ENCODE measurements at places on chromosomes 6 and 20. TPM values are rescaled to one million over a fixed set of nuclear protein-coding genes. Genes with fewer than 3 reads are reported as not detected.

GRCh38 chr6:52497652-52498408 lies 77.7 kb downstream of the EFHC1 start:
- DNase-seq, result peak; percentile 62

DNA sequence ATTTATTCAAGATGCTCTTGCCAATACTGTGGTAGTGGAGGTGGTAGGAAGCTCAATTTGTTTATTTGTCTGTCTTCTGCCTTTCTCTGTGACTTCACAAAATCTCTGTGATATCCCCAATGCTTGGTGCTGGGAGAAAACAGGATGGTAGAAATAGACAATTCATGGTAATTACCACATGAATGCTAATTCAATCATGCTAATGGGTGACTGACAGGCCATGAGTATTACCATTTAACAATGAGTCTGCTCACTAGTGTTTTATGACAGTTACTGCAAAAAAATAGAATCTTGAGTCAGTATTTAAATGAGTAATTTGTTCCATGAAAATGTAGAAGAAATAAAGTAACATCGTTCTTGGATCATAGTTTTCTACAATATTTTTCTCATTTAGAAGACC lies 52.3 kb upstream of the FABP7 start:
- no peak for DNase-seq

DNA sequence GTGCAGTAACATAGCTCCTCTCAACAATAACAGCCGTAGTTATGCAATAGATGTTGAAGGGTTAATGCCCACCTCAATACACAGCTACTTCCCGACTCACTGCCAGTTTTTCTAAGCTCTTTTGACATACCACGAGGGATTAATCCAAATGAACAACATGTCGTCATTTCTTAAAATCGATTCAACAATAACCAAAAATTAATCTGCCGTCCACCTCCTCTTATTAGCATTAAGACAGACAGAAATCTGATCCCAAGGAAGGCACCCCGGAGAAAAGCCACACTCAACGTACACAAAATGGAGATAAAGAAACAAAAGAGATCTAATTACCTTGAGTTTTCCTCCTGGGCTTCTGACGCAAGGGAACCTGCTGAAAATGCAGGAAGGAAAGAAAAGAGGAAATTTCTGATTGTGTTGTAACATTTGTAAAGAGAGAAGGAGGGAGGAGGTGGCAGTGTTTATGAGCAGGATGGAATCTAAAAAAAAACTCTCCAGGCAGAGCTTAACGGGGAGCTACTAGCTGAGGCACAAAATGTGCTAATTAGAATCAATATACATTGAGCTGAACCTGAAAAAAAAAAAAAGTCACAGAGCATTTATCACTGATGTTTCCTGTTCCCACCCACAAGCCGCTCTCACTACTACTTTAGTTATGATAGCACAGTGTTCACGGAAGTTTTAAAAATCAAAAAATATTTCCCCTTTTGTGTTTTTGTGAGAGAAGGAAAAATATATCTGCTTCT lies 109.3 kb downstream of the IPCEF1 start:
- no peak for DNase-seq

DNA sequence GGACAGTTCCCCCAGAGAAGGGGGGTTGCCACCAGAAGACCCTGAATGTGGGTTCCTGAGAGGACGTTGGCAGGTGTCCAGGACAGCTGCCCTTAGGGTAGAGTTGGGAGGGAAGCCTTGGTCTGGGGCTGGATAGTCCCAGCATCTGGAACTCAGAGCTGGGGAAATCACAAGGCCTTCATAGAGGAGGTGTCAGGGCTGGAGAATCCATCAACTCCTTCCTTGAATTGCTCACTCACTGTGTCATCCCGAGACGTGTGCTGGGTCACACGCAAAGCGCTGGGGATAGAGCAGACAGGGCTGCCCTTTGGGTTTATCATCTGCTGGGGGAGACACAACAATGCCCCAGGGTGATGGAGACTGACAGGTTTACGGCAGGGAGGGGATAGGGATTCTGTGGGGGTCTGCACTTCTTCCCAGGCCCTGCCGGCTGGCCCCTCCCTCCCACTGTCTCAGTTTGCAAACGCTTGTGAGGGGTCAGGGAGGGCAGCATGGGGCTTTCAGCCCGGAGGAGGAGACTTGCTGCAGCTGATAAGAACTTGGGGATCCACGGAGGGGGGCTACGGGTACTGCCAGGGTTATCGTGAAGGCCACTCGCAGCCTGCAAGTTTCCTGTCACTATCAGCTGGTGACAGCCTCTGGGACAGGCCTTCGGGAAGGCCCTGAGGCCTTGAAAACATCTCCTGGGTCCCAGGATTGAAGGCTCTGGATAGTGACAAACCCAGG lies 18.6 kb downstream of the RBM38 start:
- DNase-seq, result no peak

The TAGAP gene
- not detected for total RNA-seq

GRCh38 chr20:5689463-5689862 lies 60.7 kb upstream of the SHLD1 start:
- no peak for DNase-seq

The VSX1 gene
- total RNA-seq, result not detected

DNA sequence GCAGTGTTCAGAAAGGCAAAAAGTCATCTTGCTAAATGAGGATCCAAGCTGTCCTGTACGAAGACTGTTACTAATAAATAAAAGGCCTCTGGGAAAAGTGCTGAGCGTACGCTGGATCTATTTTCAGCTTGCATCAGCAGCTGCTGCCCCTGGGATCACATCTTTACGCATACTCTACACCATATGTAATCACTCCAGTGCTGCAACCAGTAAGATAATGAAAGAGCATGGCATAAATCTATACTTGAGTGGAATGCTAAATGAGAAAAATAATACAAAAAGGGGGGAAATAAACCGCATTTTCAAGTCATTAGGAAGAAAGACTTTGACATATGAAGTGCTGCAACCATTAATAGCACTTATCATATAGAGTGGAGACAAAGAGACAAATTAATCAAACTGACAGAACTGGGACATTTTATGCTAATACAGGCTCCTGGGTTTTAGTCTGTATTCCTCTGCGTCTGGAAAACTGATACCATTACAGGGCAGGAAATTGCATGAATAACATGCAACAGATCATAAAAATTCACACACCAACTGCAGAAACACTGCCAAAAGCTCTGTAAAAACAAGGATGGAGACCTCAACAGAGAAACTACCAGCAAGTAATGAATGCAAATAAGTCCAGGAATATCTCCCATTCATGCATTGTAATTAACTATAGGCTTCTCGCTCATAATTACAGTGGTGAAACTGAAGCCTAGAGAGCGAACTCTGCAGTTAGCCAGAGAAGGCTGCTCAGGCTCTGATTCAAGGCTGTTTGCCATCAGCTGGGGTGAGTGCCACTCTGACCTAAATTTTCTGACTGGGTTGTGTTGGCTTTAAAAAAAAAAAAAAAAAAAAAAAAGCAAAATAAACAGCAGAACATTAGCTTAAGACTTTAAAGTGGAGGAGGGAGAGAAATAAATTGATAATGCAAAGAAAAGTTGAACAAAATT lies 83.8 kb downstream of the GJA10 start:
- DNase-seq, result no peak

DNA sequence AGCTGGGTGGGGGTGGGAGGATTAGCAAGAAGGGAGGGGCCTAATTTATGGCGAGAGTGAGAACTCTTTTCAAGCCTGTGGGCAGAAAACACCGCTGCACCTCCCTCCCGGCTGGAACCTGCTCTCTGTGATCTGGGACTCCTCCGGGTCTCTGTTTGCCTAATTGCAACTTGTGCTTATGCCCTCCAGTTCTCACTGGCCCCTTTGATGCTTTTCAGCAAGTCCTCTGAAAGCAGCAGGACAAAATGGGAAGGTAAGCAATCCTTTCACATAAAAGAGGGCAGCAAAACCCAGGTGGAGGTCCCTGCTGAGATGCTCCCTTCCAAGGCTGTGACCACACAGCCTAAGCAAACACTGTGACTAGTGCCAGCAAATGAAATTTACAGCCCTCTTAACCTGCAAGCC lies 523.0 kb upstream of the FLRT3 start:
- DNase-seq, result no peak

- DNase-seq, result no peak
These were observed 83.6 kb upstream of the RBM24 start for GRCh38 chr6:17197607-17198006.

- DNase-seq, result no peak
These were observed 13.0 kb downstream of the EFCAB8 start for GRCh38 chr20:32871627-32872160.

The SAMD10 gene
- total RNA-seq, result 0.59 TPM

- DNase-seq, result no peak
These were observed 14.0 kb downstream of the POM121L2 start for GRCh38 chr6:27297857-27298730.

The TFAP2A gene
- 0.36 TPM for total RNA-seq

GRCh38 chr6:30877419-30878262 lies 6.7 kb upstream of the DDR1 start:
- peak; percentile 98 for DNase-seq

The LPA gene
- total RNA-seq, result not detected

- no peak for DNase-seq
These were observed 1.3 kb downstream of the C6orf89 start for GRCh38 chr6:36886950-36887618.

GRCh38 chr6:46794068-46794467 lies 879 bp downstream of the MEP1A start:
- no peak for DNase-seq

The CASS4 gene
- under 0.01 TPM for total RNA-seq

DNA sequence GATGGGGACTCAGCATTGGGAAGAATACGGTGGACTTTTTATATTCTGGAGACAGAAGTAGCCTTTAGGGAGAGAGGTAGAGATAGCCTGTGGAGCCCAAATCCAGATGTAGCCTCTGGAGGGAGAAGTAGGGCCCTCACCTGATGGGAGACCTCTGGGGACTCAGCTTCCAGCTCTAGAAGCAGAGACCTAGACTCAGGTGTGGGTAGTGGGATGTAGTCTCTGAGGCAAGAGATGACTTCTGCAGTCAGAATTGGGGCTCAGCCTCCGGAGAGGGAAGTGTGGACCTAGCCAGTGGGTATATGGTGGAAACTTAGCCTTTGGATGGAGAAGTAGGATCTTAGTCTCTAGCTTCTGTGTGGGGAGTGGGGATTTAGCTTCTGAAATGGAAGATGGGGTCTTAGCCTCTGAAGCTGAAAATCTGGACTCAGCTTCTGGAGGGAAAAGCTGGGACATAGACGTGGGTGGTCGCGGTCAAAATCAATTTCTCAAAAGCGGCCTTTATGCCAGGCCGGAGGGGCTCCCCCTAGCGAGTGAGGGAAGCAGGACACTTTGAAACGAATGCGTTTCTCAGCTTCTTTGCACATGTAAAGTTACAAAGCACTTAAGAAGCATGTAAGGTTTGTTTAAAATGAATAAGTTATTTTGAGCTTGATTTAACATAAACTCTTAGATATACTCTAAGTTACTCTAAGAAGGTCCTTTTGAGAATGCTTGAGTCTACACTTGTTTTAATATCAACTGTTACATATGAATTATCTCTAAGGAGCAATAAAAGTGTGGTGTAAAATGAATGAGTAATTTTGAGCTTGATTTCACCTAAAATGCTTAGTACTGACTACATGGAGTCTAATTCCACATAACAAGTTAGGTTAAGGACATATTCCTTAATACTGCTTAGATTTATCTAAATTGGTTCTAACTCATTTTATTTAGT lies 12.9 kb upstream of the ZNF343 start:
- peak; percentile 47 for DNase-seq
